ENCODE measurements at places on chromosomes 5 and 9. TPM values are rescaled to one million over a fixed set of nuclear protein-coding genes. Genes with fewer than 3 reads are reported as not detected.
A peak's percentile ranks its signal among the peaks of the same experiment; 100 is the strongest.

DNA sequence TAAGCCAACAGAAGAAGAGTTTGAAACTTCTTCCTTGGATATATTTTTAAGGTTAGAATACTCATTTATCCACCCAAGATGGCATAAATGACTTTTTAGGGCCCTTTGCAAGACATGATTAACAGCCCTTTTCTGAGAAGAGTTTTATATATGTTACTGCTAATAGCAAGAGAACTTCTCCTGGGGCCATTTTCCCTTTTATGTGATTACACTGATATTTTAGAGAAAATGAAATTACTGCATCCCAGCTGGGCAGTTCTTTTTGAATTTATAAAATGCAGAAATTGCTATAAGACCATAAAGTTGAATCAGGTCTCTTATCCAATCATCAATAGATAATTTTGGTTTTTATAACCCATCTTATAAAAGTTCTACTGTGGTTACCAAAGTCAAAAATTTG lies 161.3 kb upstream of the RFX3 start:
- no peaks in the 10 kb centered on the region for H3K4me1 ChIP-seq
- no peaks in the 10 kb centered on the region for H3K36me3 ChIP-seq
- no peak overlapping the region for H3K4me3 ChIP-seq
- DNase-seq, result no peak
- H3K27ac ChIP-seq, result no peak overlapping the region

GRCh38 chr9:249025-249424 lies 34.4 kb downstream of the DOCK8 start:
- H3K27ac ChIP-seq, result no peak overlapping the region
- no peaks in the 10 kb centered on the region for H3K27me3 ChIP-seq
- H3K36me3 ChIP-seq, result no peaks in the 10 kb centered on the region
- H3K4me1 ChIP-seq, result no peaks in the 10 kb centered on the region

- H3K4me1 ChIP-seq, result no peaks in the 10 kb centered on the region
- DNase-seq, result no peak
- no peaks in the 10 kb centered on the region for H3K36me3 ChIP-seq
- H3K27ac ChIP-seq, result no peak overlapping the region
- no peak overlapping the region for H3K4me3 ChIP-seq
- no peaks in the 10 kb centered on the region for H3K27me3 ChIP-seq
Measured at GRCh38 chr9:4349816-4350418, 50.0 kb upstream of the GLIS3 start.

Gene PHF24
- total RNA-seq, result 2.9 TPM

DNA sequence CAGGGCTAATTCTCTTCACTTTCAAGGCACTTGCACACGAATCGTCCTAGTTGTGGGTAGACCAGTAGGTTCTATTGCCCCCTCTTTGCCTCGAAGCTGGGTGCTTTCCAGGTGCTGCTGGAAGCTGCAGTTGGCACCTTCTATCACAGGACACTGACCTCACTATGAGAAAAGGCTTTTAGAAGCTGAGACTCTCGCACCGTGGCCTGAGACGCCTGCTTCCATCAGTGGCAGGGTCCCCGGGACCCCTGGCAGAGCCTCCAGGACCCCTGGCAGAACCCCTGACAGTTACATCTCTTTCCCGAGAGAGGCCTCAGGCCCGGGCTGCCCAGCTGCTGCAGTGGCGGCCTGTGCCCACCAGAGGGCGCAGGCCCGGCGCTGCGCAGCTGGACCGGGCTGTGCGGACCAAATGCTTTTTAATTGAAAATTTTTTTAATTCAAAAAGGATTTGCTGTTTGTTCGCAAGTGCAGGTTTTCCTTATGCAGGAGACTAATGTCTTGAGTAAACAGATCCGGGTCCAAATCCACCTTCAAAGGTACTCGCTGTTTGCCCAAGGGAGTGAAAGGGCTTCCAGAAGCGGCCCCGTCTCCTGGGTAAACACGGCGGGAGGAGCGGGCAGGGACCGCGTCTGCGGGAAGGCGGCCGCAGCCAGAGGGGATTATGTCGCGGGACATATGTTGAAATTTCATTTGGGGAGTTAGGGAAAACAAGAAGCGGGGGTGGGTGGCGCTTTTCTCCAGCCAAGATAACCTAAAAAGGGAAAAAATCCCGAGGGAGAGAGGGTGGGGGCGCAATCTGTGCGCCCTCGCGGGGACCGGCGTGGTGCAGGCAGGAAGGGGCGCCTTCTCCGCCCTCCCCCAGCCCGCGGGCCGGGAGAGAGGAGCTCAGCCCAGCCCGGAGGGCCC lies 114.5 kb upstream of the LMX1B start:
- DNase-seq, result peak; percentile 63
- H3K27ac ChIP-seq, result no peak overlapping the region
- H3K4me1 ChIP-seq, result peaks cover 3% of the 10 kb centered on the region
- peaks cover 14% of the 10 kb centered on the region for H3K27me3 ChIP-seq

GRCh38 chr5:179668391-179668790 lies 12.4 kb downstream of the CBY3 start:
- H3K4me1 ChIP-seq, result no peaks in the 10 kb centered on the region
- no peaks in the 10 kb centered on the region for H3K36me3 ChIP-seq
- no peak overlapping the region for H3K27ac ChIP-seq
- peak; percentile 66 for DNase-seq

Gene FYB1
- total RNA-seq, result 0.42 TPM

- DNase-seq, result peak; percentile 67
- H3K4me3 ChIP-seq, result no peak overlapping the region
- no peaks in the 10 kb centered on the region for H3K36me3 ChIP-seq
- H3K4me1 ChIP-seq, result no peaks in the 10 kb centered on the region
- H3K27ac ChIP-seq, result no peak overlapping the region
- no peaks in the 10 kb centered on the region for H3K27me3 ChIP-seq
Measured at GRCh38 chr9:34413231-34413852, 36.6 kb upstream of the MYORG start.

Gene IFNA21
- total RNA-seq, result not detected

DNA sequence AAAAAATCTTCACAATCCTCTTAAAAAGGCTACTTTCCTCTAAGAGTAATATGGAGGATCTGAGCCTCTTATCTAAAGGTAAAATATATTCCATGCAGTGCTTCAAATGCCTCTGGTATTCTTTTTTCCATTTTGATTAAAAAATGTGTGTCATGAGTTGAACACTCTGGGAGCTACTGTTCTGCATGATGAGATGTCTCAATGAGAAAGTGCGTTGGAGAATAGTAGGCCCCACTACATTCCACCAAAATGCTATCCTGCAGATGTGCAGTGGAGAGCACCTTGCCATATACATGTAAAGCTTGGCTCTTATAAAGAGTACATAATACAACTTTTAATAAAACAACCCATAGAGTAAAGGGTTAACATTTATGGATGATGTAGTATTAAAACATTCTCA lies 26.3 kb downstream of the ALDH1A1 start:
- DNase-seq, result no peak
- H3K27me3 ChIP-seq, result no peaks in the 10 kb centered on the region
- H3K36me3 ChIP-seq, result no peaks in the 10 kb centered on the region
- H3K27ac ChIP-seq, result no peak overlapping the region
- no peak overlapping the region for H3K4me3 ChIP-seq

DNA sequence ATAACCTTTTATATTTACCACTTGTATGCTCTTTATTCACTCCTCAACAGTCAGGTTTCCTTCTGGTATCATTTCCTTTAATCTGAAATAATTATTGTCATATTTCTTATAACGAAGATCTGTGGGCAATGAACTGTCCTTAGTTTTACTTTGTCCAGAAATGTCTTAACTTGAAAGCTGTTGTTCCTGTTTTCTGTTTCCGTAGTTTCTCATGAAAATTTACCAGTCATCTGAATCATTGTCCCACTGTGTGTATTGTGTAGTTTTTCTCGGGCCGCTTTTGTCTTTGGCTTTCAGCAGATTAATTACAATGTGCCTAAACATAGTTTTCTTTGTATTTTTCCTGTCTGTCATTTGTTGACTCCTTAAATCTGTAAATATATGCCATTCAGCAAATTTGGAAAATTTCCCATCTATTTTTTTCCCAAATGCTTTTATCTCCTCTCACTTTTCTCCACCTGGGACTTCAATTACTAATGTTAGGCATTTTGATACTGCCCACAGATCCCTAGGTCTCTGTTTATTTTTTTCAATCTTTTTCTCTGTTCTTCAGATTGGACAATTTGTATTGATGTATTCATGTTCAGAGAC lies 74.9 kb downstream of the PDE8B start:
- no peak for DNase-seq
- H3K27ac ChIP-seq, result no peak overlapping the region
- H3K4me3 ChIP-seq, result no peak overlapping the region
- H3K27me3 ChIP-seq, result no peaks in the 10 kb centered on the region
- no peaks in the 10 kb centered on the region for H3K4me1 ChIP-seq

Gene SLIT3
- 62.5 TPM for total RNA-seq

DNA sequence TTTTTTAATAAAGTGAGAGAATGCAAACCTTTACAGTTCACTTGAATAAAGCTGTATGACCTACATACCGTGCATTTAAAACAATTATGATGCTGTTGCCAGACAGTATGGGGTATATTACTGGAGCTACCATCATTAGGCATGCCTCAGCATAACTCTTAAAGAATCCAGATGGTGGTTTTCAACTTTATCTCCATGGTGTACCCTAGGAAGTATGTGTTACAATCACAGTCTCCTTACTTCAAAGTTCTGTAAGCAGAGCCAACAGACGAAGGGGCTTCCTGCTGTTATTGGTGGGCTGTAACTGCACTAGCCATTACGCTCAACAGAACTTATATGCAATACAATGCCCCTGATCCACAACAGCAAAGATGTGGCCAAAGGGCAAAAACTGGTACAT lies 803.3 kb downstream of the DTWD2 start:
- no peaks in the 10 kb centered on the region for H3K36me3 ChIP-seq
- H3K27me3 ChIP-seq, result no peaks in the 10 kb centered on the region
- no peaks in the 10 kb centered on the region for H3K4me1 ChIP-seq
- no peak overlapping the region for H3K27ac ChIP-seq

DNA sequence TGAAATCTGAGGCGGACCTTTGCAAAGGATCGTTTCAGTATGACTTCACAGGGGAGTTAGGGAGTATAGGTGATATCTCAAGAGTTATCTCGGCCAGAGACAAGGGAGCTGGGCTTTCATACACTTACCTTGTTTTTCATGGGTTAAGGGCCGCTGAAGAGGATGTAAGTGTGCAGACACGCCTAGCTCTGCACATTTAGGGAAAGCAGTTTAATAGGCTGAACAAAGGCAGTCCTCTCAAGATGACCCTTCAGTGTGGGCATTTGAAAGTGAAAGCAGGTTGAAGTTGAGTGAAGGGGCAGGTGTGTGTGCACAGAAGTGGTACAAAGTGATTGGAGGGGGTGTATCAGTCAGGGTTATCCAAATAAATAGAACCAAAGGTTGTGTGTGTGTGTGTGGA lies 33.1 kb upstream of the PRXL2C start:
- no peaks in the 10 kb centered on the region for H3K4me1 ChIP-seq
- DNase-seq, result no peak
- no peaks in the 10 kb centered on the region for H3K27me3 ChIP-seq
- no peaks in the 10 kb centered on the region for H3K36me3 ChIP-seq
- no peak overlapping the region for H3K4me3 ChIP-seq

DNA sequence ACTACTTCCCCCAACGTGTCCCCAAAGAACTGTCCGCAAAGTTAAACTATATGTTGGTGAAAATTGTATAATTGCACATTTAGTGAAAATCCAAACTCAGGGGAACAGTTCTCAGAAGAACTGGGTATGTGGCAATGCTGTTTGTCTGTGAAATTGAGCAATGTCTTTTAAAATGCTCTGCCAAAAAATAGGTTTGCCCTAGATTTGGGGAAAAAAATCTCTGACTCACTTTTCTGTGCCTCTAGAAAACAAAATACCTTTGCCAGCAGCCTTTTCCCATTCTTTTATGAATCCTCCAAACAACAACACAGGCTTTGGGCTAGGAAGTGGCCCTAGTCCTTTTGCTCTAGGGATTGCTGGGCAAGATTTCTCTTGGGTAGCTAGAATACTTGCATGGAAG lies 37.4 kb upstream of the ZNF608 start:
- no peak for DNase-seq
- H3K4me1 ChIP-seq, result no peaks in the 10 kb centered on the region
- H3K27me3 ChIP-seq, result no peaks in the 10 kb centered on the region
- no peak overlapping the region for H3K4me3 ChIP-seq
- no peaks in the 10 kb centered on the region for H3K36me3 ChIP-seq

DNA sequence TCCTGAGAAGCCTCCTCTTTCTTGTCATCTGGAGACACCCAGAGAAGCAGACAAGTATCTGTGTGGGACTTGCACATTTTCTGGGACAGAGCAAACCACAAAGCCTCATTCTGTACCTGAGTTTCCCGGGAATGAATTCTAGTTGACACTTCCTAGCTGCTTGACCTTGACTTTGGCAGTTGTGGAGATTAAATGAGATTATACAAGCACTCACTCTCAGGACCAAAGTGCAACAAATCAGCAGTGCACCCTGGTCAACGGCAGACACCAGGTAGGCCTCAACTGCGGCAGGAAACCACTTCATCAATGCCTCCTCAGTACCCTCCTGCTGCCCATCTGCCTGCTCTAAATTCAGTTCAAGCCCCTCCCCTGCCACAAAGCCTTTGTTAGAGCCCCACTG lies 114.7 kb upstream of the PANK3 start:
- peaks cover 4% of the 10 kb centered on the region for H3K36me3 ChIP-seq
- no peak for DNase-seq

Gene IRX1
- total RNA-seq, result 197 TPM

Gene GMCL2
- not detected for total RNA-seq

Data from cardiac muscle cell (in vitro differentiated cells and primary cell).